ENCODE measurements at places on chromosomes 12 and 14.

GRCh38 chr14:104135904-104136471 lies 2.4 kb upstream of the KIF26A start:
- DNase-seq = no peak

DNA sequence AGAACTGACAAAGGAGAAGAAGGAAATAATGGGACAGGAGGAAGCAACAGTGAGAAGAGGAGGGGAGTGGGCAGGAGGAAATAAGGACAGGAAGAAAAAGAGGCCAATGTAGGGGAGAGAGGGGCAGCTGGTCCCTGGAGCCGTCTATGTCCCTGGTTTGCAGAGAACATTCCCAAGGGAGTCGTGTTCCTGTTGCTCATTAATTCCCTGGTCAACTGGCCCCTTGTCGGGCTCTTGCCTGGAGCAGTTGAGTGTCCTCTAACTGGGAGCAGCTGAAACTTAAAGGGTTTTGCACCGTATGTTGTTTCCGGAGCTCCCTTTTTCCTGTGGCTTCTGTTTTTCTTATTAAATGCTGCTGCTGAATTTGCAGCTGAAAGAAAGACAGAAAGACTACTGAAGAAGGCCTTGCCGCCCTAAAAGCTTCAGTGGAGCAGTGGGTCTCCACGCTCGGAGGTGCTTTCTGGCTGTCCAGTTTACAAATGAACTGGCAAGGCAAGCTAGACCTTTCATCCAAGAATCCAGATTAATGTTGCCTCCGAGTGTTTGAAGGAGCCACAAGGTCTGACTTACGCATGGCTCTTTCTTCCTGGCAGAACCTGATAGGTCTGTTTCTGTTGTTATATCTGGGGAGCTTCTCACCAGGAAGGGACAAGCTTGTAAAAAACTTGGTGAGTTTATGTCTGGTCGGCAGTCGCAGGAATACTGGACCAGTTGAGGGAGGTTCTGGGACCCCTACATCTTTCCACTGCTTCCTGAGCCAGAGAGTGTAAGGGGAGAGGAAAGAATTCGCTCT lies 146.2 kb upstream of the RFLNA start:
- no peak for DNase-seq

DNA sequence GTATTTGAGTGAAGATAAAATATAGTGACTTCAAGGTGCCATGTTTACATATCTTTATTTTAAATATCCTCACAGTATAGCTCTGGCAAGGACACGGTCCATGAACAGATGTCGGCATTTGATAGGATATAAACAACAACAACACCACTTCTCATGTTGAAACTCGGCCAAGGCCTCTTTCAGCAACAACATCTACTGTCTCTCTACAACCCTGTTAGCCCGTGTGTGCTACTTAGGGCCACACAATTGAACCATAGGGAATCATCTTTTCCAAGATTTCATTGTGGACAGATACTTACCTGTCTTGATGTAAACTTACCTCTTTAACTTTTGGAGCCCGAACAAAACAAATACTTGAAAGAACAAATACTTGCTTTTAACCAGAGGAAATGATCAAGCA lies 168.7 kb upstream of the SSTR1 start:
- no peak for DNase-seq

- no peak for DNase-seq
Observed at GRCh38 chr12:57119294-57120085, 8.3 kb upstream of the STAT6 start.

DNA sequence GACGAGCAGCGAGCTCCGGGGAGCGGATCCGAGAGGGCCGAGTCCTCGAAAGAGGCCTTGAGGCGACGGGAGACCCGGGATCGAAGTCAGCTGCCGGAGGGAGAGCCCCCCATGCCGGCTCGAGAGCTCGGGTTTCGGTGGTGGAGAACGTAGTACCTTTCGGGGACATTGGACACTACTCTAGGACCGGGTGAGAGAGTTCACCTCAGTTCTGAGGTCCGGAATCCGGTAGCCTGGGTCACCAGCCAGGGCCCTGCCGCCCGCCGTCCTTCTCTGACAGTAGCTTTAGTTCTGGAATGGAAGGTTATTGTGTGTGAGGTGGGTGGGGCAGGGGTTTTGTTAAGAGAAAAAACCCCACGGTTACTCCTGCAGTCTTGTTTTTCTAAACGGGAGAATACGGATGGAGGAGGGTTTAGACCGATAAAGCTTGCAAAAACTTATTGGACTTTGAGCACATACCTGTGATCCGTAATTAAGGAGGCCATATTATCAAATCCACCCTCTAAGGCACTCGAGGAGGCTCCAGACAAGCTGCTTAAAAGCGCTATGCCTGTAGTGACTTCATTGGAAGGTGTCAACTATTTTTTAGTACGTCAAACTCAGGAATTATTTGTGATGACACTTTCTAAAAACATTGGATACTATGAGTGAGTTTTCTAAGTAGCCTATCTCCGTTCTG lies 765 bp downstream of the SCYL2 start:
- DNase-seq = no peak

DNA sequence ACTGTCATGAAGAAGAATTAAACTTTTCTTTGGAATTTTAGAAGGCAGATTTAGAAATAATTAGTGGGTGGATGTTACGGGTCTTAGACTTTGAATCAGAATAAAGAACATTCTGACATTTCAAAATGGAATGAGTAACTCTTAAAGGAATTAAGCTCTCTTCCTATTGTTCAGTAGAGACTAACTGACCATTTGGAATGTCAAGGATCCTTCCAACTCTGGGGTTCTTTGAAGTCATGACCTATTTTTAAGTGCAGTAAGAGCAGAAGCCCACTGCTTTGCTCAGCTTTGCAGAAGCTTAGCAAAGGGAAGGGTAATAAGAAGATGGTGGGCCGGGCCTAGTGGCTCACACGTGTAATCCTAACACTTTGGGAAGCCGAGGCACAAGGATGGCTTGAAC lies 4.0 kb downstream of the CHURC1 start:
- DNase-seq = no peak

Measured in uterus (tissue), 4 donors.